ENCODE measurements at places on chromosomes 2 and 18.

- DNase-seq = no peak
These were observed 40.7 kb downstream of the KCNIP3 start for GRCh38 chr2:95337829-95338228.

- no peak for DNase-seq
These were observed 17.7 kb downstream of the SLC66A2 start for GRCh38 chr18:79933765-79934164.

GRCh38 chr2:235843591-235844395, 324.4 kb downstream of the GBX2 start:
- DNase-seq = no peak

GRCh38 chr18:10094154-10094553, 180.3 kb downstream of the VAPA start:
- no peak for DNase-seq

DNA sequence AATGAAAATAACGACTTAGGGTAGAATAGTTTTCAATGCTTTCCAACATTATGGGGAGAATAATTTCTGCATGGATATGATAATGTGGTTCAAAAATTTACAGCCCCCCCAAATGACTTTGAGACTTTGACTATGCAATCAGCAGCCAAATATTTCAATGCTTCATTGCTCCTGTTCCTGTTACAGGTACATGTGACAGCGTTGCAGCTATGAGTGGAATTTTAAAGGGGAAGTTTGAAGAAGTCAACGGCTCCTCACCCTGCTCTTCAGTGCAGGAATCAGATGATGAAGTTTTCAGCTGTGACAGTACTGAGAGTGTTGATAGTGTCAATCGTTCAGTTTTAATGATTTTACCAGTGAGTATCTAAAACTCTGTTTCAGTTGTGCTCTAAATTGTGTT, 25.1 kb downstream of the CSRNP3 start:
- DNase-seq = no peak

- no peak for DNase-seq
These were observed 252.5 kb upstream of the SP5 start for GRCh38 chr2:170462433-170463205.

DNA sequence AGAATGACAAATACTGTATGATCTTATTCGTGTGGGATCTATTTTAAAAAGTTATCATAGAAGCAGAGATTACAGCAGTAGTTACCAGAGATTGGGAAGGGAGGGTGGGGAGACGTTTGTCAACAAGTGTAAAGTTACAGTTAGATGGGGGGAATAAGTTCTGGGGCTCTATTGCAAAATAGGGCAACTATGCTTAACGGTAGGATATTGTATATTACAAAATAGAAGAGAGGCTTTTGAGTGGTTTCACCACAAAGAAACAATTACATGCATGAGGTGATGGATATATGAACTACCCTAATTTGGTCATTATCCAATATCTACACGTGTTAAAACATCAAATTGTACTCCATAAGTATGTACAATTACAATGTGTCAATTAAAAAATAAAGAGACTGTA, 123.4 kb upstream of the NOSTRIN start:
- no peak for DNase-seq

GRCh38 chr2:159926695-159927094, 128.7 kb upstream of the CD302 start:
- DNase-seq = no peak

Data from neural crest cell (in vitro differentiated cells).